ENCODE measurements at places on chromosomes 3 and 15. TPM values are rescaled to one million over a fixed set of nuclear protein-coding genes. Genes with fewer than 3 reads are reported as not detected.

The VEPH1 gene
- 87.1 TPM for total RNA-seq

The CFAP92 gene
- not detected for total RNA-seq

DNA sequence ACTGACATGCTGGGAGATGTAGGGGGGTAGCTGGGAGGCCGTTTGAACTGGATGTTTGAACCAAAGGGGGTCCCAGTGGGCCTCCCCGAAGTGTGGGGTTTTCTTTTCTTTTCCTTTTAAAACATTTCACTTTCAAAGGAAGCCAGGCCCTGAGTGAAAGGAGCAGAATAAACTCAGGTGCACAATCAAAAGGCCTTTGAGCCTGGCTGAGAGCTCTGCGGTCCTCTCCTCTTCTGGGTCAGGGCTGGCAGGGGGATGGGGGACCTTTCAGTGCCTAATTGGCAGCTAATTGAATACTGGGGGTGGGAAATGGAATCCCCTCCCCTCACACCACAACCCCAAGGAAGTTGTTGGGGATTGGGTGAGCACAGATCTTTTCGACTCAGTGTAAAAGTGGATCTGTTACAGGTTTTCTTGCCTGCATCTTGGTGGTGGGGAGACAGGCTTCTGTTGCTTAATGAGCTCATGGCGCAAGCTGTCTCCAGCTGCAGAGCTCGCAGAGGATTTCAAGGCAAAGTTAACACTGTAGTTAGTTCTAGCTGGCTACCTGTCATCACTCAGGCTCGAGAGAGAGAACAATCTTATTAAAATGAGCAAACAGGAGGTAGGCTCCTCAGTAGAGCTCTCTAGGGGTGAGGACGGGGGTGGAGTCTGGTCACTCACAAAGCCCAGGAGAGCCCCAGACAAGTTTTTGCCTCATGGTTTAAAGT, 132.6 kb downstream of the RAB11A start:
- DNase-seq, result no peak

DNA sequence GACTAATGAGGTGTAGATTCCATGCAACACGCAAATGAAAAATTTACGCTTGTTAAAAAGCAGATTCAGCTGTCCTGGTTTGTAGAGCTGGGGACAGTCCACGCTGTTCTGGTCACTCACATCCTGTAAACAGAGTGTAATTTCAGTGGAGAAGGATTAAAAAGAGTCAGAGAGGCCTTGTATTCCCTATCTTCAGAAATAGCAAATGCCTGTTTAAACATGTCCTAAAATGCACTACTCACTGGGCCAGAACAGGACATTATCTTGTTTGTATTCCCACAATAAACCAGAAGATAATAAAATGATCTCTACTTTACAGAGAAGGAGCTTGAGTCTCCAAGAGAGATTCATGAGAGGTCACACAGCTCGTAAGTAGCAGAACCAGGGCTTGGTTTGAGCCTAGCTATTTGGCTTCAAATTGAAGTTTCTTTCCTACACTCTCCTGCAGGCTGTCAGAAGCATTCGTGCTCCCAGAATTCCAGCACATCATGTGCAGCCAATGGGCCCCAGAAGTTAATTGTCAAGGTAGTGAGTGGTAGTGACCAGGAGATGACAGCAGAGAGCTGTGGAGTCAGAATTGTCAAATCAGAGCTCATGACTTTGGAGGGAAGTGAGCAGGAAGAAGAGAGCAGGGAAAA, 242.5 kb downstream of the ATP8B4 start:
- no peak for DNase-seq

GRCh38 chr3:42640771-42641370, 12.6 kb upstream of the ZBTB47 start:
- no peak for DNase-seq

The LRRIQ4 gene
- not detected for total RNA-seq

- DNase-seq, result peak; percentile 57
Measured at GRCh38 chr3:160210799-160211221, 14.4 kb upstream of the C3orf80 start.

The FRMD5 gene
- 8.7 TPM for total RNA-seq

The SAMD7 gene
- not detected for total RNA-seq

DNA sequence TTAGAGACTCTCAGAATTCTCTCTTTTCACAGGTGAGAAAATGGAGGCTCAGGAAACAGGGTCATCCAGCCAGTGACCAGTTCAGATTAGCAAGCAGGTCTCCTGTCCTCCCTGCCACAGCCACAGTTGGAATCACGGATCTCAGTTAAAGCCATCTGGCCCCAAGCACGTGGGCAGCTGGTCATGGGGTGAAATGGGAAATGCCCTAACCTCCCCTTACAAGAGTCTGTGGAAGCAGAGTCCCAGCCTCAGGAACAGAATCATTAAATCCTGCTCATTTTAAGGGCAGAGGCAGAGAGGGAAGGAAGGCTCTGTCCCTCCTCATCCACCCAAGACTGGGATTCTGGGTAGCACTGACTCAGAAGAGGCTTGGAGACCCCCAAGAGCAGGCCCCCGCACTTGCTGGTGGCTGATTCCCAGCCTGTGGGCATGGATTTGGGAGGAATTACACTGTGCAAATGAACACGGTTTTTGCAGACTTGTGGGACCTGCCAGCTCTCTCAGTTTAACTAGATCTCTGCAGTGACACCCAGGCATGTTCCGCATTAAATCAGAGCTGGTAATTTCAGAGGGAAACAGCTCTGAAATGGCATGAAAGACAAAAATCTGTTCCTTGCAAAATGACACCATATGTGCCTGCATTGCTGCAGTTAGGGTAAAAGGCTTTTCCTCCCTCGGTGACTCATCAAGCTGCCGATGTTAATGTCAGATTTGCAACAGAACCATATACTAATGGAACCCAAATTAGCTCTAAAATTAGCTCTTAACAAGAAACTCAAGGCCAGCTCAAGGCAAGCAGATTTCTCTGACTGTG, 89.0 kb downstream of the BDH1 start:
- DNase-seq, result peak; percentile 68

The AGBL1 gene
- not detected for total RNA-seq

The PAK6 gene
- total RNA-seq, result 0.12 TPM

GRCh38 chr15:37109872-37110572, 9.7 kb upstream of the MEIS2 start:
- DNase-seq, result peak; percentile 41

DNA sequence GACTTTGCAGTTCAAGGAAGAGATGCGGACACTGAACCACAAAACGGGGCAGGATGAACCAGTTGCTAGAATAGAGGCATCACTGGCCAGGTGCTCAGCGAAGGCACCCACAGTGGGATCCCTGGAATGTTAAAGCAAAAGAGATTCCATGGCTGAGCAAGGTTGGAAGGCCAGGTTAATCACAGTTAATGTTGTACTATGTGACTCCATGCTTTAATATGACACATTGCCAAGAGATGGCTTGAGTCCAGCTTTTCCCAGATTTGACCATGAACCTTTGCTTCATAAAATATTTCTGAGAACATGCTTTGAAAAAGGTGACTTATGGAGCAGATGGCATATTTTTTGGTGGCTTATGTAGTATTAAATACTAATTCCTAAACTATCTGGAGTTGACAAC, 76.2 kb upstream of the CMTM7 start:
- DNase-seq, result no peak

DNA sequence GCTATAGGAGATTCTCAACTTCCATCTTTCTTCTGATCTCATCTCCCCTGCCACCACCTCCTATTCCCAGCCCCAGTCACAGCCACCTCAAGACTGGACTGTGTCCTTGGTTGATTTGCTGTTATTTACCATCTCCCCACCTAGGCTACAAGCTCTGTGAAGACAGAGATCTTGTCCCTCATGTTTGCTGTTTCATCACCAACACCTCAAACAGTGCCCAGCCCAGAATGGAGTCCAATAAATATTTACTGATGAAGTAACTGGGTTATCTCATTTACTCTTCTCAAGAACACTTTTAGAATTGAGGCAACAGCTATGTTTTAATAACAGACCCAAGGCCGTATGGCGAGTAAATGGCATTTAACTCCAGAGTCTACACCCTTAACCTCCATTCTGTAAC, 29.1 kb upstream of the ARHGEF3 start:
- DNase-seq, result no peak

DNA sequence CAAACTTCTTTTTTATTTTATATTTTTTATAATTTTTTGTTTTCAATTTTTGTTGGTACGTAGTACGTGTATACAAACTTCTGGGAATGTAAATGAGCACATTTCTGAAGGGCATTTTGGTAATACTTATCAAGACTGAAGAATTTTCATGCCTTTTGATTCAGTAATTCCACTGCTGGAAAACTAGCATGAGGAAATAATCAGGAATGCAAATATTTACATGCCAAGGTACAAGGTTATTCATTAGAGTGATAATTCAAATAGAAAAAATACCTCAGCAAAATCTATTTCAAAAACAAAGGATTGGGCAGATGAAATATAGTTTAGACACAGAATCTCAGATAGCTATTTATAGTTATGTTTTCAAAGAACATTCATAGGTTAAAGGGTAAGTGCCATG, 128.7 kb downstream of the DMXL2 start:
- no peak for DNase-seq

The SI gene
- not detected for total RNA-seq

DNA sequence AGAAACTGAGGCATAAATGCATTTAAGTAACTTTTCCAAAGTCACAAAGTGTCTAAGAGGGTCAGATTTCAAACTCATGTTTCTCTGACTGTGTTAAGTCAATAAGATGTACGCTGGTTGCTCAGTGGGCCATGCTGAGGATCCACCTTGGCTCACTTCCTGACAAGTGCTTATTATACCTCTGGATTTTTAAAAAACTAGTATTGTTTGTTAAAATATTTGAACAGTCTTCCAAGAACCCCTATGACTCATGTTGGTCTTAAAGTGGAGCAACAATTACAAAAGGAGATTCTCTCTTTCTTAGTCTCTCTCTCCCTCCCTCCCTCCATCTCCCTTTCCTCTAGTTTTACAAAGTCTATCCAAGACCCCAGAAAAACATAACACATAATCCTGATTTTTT, 1050.2 kb downstream of the AGBL1 start:
- no peak for DNase-seq

DNA sequence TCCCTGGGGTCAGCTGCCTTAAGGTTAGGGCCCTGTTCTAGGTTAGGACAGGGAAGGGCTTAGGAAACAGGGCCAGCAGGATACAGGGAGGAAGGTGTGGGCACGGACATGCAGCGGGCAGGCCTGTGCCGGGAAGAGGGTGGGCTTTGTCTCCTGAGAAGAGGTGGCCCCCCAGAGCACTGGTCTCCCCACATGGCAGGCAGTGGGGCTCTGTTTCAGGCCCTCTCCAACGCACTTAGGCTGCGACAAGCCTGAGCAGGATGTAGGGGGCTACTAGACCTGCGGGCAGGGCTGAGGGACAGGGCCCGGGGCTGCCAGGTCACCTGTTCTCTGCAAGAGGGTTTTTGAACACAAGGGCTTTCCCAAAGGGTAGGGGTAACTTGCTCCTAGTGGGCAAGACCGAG, 33.5 kb downstream of the KLF13 start:
- DNase-seq, result no peak

- no peak for DNase-seq
Measured at GRCh38 chr15:100570735-100571313, 31.2 kb downstream of the LINS1 start.

- no peak for DNase-seq
Measured at GRCh38 chr3:179801263-179801662, 148.4 kb downstream of the USP13 start.

DNA sequence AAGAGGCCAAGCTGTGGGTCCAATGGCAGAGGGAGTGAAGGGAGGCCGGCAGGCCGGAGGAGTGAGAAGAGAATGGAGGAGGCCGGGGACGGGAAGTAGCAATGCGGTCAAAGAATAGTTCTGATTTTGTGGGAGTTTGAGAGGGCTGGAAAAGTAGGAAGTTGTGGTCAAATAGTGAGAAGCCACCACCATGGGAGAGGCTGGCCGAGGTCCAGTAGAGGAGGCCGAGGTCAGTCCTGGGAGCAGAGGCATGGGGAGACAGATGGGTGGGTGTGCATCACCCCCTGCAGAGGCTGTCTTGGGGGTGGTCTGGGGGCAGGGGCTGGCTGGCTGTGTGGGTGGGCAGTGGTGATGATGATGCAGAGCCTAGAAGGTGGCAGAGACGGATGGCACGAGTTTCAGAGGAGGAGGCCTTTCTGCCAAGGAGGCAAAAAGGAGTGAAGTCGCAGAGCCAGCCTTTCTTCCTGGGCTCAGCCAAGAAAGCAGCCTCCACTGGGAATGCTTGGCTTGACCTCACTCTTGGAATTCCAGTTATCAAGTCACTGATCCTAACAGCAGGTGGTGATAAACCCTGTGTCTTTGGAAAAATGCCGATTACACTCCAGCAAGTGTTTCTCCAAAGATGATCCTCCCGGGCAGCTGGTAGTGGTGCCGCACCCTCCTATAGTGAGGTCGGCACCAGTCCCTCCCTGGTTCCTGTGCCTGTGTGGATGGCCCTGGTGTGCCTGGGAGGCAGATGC, 57.3 kb downstream of the ARNT2 start:
- peak; percentile 42 for DNase-seq

GRCh38 chr15:45855907-45856579, 221.2 kb downstream of the SQOR start:
- no peak for DNase-seq

The ROBO2 gene
- total RNA-seq, result not detected

The CFAP20DC gene
- total RNA-seq, result 3.4 TPM

DNA sequence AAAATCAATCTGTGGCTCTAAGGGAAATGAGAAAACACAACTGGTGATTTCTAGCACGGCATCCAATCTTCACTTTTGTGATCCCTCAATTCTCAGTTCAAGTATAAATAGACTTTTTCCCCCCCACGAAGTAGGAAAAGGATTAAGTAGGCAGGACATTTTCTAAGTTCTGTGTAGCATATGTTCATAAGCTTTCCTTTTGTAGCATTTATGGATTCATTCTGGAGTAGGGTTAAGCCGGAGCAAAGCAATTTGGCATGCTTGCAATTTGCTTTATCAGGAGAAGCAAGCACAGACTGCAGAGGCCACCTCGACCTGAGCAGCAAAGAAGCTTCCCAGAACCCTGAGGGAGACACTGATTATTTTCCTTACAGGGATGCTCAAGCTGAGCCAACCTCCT, 66.3 kb downstream of the FHIT start:
- DNase-seq, result no peak

- DNase-seq, result no peak
Measured at GRCh38 chr3:149511040-149511626, 36.6 kb downstream of the TM4SF4 start.

The PATL2 gene
- total RNA-seq, result 0.11 TPM

The ZNF662 gene
- 0.30 TPM for total RNA-seq

Data from Daoy (cell line).